ENCODE measurements at places on chromosomes 3 and 15.

DNA sequence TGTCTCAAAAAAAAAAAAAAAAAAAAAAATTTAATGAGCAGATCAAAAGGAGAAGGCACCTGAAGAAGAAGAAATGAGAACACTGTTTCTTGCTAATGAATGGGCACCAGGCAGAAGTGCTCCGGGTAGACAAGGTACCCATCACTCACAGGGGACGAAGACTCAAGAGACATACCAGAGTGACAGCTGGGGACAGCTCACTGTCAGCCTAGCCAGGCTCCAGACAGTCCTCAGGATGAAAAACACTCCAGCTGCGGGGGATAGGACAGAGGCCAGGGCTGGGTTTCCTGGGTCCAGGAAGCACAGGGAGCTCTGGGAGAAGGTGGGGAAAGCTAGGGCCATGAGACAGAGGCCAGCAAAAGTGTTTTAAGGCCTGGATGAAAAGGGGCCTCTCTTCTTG is 48.5 kb upstream of the PARL start:
- DNase-seq = no peak

DNA sequence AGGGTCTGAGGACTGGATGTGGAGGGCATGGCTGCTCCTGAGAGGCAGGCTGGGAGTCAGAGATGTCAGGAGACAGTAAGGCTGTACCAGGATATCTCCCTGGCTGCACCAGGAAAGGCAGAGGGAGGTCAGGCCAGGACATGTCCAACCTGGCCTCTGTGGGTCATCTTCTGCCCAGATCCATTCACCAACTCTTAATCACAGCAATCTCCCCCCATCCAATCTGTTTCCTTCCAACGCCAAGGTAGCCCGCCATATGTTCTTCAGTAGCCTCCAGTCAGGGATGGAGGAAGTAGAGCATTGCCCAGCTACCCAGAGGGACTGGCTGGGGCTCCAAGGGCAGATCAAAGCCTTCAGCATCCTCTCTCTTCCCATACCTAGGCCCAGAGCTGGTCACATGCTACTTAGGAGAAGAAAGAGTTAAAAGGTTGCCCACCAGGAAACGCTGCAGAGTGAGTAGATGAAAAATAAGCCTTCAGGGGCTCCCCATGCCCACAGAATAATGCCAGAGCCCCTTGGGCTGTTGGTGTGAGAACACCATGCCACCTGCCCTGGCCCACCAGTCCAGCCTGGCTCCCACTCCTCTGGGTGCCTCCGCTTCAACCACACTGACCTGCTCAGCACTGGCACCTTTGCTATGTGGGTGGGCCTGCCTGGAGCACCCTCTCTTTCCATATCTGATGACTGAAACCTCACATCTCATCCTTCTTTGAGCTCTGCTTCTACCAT is 176.8 kb downstream of the MEGF11 start:
- no peak for DNase-seq

DNA sequence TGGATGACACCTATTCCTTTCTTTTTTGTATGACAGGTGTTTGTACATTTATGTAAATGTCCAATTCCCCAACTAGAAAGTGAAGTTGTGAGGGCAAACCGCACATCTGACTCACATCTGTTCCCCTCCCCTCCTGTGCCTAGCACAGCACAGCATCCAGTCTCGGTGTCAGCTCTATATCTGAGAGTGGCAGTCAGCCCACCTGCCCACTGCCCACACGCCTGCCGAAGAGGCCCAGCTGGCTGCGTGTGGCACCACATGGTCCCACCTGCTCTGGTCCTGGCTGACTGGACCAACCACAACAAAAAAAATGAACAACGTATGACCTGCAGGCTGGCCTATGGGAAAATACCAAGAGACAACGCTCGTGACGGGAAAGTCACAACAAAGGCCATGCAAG is 62.8 kb downstream of the XXYLT1 start:
- DNase-seq = no peak

DNA sequence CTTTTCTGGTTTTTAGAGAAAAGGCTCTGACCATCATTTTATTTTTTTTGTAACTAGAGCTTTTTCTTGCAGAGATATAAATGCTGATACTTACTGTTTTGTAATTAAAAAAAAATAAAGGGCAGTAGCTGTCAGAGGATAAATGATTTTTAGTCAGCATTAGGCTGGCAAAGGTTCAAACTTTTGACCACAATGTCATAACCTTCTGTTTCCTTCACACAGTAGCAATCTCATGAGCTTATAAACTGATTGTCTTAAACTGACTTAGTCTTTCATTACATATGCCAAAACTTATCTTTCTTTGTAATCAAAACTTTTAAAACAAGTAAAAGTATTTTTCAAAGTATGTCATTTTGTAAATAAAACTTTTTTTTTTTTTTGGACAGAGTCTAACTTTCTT is 841.9 kb downstream of the OTOL1 start:
- DNase-seq = no peak

- DNase-seq = no peak
Observed at GRCh38 chr3:147304756-147305155, 101.6 kb downstream of the ZIC4 start.

DNA sequence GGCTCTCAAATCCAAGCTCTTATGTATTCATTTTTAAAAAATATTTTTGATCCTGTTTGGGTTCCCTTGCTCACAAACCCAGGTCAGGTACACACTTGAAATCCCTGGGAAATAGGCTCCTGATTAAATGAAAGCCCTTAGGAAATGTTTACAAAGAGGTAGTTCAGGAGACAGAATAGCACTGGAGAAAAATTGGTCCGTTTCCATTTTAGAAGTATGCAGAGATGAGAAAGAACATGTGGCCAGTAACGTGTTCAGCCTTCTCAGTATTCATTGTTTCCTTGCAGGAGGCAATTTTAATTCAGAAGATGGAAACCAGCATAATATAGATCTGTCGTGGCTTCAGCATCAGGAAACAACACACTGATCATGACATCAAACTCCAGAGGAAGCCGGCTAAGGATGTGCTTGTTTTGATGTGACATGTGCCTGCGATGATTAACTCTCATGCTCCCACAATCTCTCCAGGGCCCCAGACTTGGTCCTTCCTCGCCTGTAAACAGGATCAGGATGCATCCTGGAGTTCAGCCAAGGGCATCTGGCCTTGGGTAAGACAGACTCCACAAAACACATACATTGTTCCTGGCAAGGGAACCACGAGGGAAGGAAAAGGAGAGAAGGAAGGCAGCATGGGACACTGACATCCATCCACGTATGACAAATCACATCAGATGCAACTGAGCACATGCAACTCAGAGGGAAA is 350.5 kb upstream of the THBS1 start:
- no peak for DNase-seq

GRCh38 chr3:36303286-36303685 is 77.0 kb upstream of the STAC start:
- no peak for DNase-seq

DNA sequence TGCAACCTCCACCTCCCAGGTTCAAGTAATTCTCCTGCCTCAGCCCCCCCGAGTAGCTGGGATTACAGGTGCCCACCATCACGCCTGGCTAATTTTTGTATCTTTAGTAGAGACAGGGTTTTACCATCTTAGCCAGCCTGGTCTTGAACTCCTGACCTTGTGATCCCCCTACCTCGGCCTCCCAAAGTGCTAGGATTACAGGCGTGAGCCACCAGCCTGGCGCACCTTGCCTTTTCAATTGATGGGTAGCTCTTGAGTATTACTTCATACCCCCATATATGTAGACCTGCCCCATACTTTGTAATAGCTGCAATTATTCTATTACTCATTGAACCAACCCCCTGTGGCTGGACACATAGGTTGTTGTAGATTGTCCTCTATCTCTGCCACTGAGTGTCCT is 101.3 kb downstream of the LRRK1 start:
- no peak for DNase-seq

DNA sequence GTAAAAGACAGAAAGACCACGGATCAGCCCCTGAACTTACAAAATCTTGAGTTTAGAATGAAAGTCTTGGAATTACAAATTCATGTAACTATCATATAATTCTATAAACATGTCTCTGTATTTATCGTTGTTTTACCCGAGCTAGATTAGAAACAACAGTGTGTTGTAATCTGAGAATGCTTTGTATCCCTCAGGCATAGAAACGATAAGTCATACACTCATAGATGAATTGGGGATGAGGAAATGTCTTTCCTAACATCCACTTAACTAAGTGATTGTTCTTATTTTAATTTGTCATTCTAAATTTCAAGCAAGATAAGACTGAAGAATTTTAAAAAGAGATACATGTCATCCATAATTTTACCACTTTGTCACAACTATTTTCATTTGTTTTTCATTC is 165.3 kb downstream of the RYR3 start:
- DNase-seq = no peak

- DNase-seq = no peak
Observed at GRCh38 chr15:61119556-61119955, 109.5 kb downstream of the RORA start.

GRCh38 chr15:85619992-85620689 is 174.6 kb downstream of the KLHL25 start:
- DNase-seq = no peak

DNA sequence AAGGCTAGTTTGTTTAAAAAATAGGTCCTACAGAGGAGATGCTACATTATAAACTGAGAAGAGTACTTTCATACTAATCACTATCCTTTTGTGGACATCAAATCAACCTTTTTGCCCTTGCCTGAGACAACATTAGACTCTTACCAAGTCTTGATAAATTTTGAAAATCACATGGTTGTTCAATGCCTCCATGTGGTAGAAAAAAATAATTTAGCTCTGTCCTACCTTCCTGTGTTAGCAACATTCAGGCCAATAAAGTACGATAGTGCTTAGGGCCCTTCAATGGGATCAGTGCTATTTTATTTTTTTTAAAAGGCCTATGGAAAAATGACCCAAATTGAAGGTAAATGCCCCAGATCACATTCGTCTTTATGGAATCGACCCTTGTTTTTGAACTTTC is 5.0 kb upstream of the UBE2E1 start:
- DNase-seq = no peak

DNA sequence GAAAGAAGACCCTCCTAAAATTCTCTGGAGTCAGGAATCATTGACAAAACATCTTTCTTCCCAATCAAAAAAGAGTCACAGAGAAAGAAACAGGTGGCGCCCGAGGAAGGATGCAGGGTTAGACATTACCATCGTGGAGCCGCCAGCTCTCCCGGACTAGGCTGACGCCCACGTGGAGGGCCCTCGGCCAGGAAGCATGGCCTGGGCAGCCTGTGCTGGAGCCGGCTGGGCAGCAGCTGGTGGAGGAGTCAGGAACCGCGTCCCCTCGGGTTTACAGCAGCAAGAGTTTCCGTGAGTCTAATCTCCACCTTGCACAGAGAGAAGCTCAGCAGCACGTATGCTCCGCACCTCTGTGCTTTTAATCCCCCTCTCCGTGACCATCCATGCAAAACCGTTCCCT is 533.7 kb upstream of the ATP11B start:
- no peak for DNase-seq

DNA sequence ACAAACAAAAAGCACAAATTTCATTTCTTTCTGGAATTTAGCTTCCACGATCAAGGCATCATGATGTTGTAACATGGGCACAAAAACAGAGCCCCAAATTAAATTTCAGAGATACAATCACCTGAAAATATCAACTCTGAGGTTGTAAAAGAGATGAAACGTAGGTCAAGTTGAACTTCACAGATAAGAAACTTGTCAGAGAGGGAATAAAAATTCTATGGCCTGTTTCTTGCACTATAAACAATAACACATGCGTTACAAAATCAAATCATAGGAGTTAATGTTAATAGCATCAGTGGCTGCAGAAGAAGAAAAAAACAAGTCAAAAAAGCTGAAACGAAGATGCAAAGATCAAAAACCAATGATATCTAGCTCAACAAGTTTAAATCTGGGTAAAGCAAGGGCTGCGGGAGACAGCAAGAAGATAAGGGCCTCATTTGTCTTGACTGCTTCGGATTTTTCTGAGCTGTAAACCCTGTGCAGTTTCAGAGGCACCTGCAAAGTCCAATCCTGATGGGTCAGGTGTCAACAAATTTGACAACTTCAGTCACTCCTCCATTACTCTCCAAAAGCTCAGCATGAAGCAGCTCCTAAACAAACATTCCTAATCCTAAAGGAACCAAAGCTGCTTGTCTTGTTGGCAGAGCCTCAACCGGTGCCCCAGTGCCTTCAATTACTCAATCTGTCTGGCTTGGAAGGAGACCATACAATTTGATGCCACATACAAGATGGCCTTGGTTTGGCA is 219.8 kb downstream of the STT3B start:
- DNase-seq = no peak

- DNase-seq = no peak
Observed at GRCh38 chr15:91849180-91849579, 4.3 kb upstream of the SLCO3A1 start.

DNA sequence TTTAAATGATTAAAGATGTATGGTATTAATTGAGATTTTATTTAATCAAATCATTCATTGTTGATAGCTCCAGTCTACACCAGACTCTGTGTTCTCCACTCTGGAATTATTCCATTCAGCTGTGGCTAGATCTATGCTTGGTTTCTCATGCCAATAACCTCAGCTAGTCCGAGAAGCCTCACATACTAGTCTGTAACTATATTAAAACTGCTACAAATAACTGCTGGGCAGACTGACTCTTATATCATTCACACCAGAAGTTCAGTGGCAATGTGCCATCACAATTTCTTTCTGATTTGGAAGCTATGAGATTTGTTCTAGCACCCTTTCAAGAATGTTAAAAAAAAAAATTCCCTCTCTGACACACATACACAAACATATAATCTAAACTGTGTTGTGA is 947.3 kb downstream of the ROBO1 start:
- DNase-seq = no peak

DNA sequence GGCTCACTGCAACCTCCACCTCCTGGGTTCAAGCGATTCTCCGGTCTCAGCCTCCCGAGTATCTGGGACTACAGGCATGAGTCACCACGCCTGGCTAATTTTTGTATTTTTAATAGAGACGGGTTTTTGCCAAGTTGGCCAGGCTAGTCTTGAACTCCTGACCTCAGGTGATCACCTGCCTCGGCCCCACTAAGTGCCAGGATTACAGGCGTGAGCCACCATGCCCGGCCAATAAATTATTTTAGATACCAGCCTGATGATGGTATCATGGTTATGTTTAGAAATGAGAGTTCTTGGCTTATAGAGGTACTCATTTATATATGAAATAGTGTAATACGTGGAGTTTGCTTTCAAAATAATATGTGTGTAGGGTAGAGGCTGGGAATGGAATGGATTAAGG is 119.4 kb downstream of the NEO1 start:
- DNase-seq = no peak

DNA sequence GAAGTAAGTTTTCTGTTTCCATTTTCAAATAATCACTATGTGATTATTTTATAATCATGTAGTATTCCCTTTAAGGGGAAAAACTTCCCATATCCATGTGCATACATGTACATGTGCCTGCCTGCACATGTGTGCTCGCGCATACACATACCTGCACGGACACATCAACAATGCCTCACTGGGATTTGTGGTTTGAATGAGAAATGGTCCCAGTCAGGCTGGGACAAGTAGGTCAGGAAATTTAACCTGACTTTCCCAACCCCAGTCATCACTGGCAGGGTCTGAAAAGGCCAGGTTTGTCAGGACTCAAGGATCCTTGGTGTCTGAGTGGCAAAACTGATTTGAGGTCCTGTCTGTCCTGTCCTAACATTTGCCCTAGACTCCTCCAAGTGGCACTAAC is 109.3 kb upstream of the MRPS22 start:
- no peak for DNase-seq

- DNase-seq = no peak
Observed at GRCh38 chr3:49164983-49165720, 979 bp downstream of the CCDC71 start.

GRCh38 chr15:64017082-64017588 is 29.1 kb downstream of the DAPK2 start:
- no peak for DNase-seq
